Transverse colon (tissue), 4 donors: ENCODE measurements at places on chromosomes 5 and 9. TPM values are rescaled to one million over a fixed set of nuclear protein-coding genes. Genes with fewer than 3 reads are reported as not detected.

DNA sequence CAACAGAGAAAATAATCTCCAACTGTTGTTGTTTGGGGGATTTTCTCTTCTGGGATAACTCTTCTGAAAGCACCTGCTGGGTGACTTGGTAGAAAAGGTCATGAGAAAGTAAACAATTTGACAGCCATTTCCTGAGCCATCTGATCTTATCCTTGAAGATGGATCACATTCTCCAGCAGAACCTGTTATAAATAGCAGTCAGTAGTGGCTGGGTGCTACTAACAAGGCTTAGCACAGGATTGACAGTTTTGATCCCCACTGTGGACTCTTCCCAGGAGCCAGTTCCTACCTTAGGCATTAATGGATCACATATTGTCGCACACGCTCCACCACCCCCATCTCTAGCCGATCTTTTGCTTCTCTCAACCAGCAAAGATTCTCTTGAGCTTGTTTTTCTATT, 220.2 kb downstream of the PLK2 start:
- no peak overlapping the region for H3K4me3 ChIP-seq
- no peak overlapping the region for H3K27ac ChIP-seq
- DNase-seq: no peak
- H3K4me1 ChIP-seq: no peaks in the 10 kb centered on the region
- H3K36me3 ChIP-seq: no peaks in the 10 kb centered on the region

DNA sequence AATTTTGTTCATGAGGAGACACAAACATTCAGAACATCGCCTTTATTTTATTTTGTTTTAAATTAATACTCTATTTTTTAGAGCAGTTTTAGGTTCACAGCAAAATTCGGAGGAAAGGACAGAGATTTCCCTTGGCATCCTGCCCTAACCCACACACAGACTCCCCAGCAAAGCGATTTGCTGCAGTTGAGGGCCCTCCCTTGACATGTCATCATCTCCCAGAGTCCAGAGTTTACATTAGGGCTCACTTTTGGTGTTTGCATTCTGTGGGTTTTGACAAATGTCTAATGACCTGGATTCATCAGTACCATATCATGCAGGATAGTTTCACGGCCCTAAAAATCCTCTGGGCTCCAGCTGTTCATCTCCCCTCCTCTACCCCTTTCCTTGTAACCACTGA, 33.6 kb upstream of the COL5A1 start:
- H3K4me3 ChIP-seq: no peak overlapping the region

DNA sequence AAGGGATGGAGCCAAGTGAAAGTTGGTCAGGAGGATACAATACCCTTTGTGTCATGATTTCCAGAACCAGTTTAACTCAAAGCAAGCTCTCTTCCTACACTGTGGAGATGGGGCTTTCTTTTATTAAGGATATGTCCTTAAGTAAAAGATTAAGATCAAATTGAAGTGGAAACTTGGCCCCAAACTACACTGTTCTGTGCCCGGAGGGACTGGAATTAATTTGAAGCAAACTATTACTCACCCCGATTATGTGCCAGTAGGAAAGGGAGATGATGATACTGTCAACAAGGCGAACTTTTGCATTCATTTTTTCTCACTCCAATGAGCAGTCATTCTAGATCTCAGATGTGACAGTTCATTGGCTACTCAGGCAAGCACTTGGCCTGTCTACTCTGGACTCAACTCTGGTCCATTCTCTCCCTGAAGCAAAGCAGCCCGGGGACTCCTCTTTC, 186.7 kb downstream of the NTRK2 start:
- H3K27me3 ChIP-seq: no peaks in the 10 kb centered on the region
- no peak for DNase-seq
- H3K36me3 ChIP-seq: no peaks in the 10 kb centered on the region
- H3K4me1 ChIP-seq: peaks cover 4% of the 10 kb centered on the region
- H3K4me3 ChIP-seq: no peak overlapping the region

RABL6 gene
- 199 TPM for total RNA-seq

IER5L gene
- total RNA-seq: 6.3 TPM

IFNK gene
- not detected for total RNA-seq

GTF2H2 gene
- total RNA-seq: 37.6 TPM

FOXD4L4 gene
- not detected for total RNA-seq

PLCXD3 gene
- 0.64 TPM for total RNA-seq
